ENCODE measurements at places on chromosomes 2 and 18. TPM values are rescaled to one million over a fixed set of nuclear protein-coding genes. Genes with fewer than 3 reads are reported as not detected.

- H3K27me3 ChIP-seq: peaks cover 33% of the 10 kb centered on the region
- DNase-seq: no peak
Observed at GRCh38 chr2:9287400-9288045, 80.9 kb downstream of the ASAP2 start.

DNA sequence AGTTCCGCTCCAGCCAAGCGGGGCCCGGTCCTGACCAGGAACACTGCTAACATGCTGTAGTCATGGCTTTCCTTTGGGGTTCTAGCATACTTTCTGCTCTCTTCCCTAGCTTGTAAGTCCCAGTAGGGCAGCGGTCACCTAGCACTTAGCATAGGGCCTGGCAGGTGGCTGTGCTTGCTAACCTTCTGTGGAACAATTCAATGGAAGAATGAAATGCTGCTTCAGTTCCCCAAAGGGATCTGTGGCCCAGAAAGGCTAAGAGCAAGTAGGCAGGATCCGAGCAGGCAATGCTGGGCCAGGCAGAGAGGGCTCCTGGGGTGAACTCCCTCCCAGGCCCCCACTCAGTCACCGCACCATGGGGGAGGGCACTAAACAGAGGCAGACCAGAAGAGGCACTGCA is 266.8 kb downstream of the CELF4 start:
- H3K27me3 ChIP-seq: no peaks in the 10 kb centered on the region
- H3K36me3 ChIP-seq: no peaks in the 10 kb centered on the region
- H3K4me1 ChIP-seq: no peaks in the 10 kb centered on the region
- H3K27ac ChIP-seq: no peak overlapping the region
- DNase-seq: no peak

- no peak overlapping the region for H3K27ac ChIP-seq
- no peak overlapping the region for H3K4me3 ChIP-seq
- H3K4me1 ChIP-seq: no peaks in the 10 kb centered on the region
- no peak for DNase-seq
Observed at GRCh38 chr2:80238692-80239469, 65.7 kb downstream of the LRRTM1 start.

- peak; percentile 28 for DNase-seq
- H3K4me1 ChIP-seq: peaks cover 11% of the 10 kb centered on the region
- no peak overlapping the region for H3K27ac ChIP-seq
- H3K4me3 ChIP-seq: no peak overlapping the region
- H3K27me3 ChIP-seq: peaks cover 9% of the 10 kb centered on the region
Observed at GRCh38 chr2:70663411-70663810, 104.6 kb downstream of the ADD2 start.

DNA sequence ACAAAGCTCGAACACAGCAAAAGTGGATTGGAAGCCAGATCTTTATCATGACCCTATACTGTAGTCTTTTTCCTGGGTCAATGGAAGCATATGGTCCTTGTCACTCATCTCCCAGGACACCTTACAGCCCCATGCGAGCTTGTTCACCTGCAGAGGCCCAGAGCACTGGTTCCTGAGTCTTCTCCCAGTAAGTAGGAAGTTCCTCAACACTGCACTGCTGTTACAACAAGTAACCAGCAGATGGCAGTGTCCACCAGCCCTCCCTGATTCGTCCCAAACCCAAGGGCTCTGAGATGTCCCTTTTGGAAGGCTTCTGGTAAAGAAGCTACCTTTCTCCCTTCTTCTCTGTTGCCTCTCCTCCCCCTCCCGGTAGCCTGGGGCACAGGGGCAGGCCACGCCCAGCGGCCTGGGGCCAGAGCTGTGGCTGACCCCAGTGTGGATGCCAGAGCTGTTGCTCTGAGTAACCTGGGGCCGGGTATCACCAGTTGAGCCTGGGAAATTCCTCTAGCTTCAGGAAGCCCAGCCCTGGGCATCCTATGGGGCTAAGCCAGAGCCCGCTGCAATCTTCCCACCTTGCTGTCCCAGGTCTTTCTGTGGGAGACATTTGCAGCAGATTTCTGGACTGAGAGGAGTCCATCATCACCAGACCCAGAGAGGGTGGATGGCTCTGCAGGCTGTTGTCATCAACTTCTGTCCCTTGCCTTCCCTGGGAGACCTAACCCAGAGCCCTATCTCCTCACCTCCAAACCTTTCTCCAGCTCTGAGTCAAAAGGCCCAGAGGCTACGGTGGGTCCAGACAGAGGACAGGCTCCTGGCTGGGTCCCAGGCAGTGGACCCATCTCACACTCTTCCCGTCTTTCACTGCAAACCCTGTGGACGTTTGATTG is 5.3 kb upstream of the GDF7 start:
- H3K27ac ChIP-seq: no peak overlapping the region
- no peak overlapping the region for H3K4me3 ChIP-seq
- peaks cover 82% of the 10 kb centered on the region for H3K27me3 ChIP-seq
- DNase-seq: peak; percentile 75
- no peaks in the 10 kb centered on the region for H3K36me3 ChIP-seq
- peaks cover 12% of the 10 kb centered on the region for H3K4me1 ChIP-seq

- no peak overlapping the region for H3K4me3 ChIP-seq
- H3K27ac ChIP-seq: no peak overlapping the region
- no peaks in the 10 kb centered on the region for H3K36me3 ChIP-seq
- no peaks in the 10 kb centered on the region for H3K4me1 ChIP-seq
- no peak for DNase-seq
- peaks cover 21% of the 10 kb centered on the region for H3K27me3 ChIP-seq
Observed at GRCh38 chr2:224260372-224261020, 141.4 kb downstream of the FAM124B start.

DNA sequence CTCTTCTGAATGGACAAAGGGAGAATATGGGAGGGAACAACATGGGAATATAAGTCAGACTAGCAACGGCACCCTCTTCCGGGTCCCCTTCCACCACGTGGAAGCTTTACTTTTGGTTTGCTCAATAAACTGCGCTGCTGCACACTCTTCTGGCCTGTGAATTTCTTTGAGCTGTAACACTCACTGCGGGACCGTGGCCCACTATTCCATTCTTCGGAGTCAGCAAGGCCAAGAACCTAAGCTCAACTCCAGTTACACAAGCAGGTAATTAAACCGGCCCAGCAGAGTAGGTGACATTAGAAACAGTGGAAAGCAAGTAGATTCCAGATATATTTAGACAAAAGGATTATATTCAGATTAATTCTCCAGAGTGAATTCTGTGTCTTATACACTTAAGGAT is 697.4 kb upstream of the NXPH2 start:
- no peak overlapping the region for H3K27ac ChIP-seq
- no peaks in the 10 kb centered on the region for H3K4me1 ChIP-seq
- DNase-seq: no peak
- no peak overlapping the region for H3K4me3 ChIP-seq

- H3K27me3 ChIP-seq: peaks cover 57% of the 10 kb centered on the region
- H3K36me3 ChIP-seq: no peaks in the 10 kb centered on the region
- no peaks in the 10 kb centered on the region for H3K4me1 ChIP-seq
- H3K4me3 ChIP-seq: no peak overlapping the region
Observed at GRCh38 chr2:69171116-69171896, 158.3 kb downstream of the ANTXR1 start.

- no peak for DNase-seq
- peaks cover 46% of the 10 kb centered on the region for H3K36me3 ChIP-seq
- H3K27ac ChIP-seq: no peak overlapping the region
- peaks cover 11% of the 10 kb centered on the region for H3K4me1 ChIP-seq
- H3K27me3 ChIP-seq: no peaks in the 10 kb centered on the region
- H3K4me3 ChIP-seq: no peak overlapping the region
Observed at GRCh38 chr18:77044866-77045664, 87.5 kb downstream of the MBP start.

DNA sequence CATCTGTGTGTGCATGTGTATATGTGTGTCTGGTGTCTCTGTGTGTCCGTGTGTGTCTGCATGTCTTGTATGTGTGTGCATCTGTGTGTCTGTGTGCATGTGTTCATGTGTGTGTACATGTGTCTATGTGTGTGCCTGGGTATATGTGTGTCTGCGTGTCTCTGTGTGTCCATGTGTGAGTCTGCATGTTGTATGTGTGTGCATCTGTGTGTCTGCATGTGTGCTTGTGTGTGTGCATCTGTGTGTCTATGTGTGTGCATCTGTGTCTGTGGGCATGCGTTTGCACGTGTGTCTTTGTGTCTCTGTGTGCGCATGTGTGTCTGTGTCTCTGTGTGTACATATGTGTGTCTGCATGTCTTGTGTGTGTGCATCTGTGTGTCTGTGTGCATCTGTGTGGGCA is 207.7 kb downstream of the TNS1 start:
- no peaks in the 10 kb centered on the region for H3K36me3 ChIP-seq
- no peaks in the 10 kb centered on the region for H3K27me3 ChIP-seq
- no peak overlapping the region for H3K27ac ChIP-seq
- peaks cover 17% of the 10 kb centered on the region for H3K4me1 ChIP-seq

GRCh38 chr18:29840089-29840488 is 1202.5 kb downstream of the DSC3 start:
- no peaks in the 10 kb centered on the region for H3K4me1 ChIP-seq
- H3K36me3 ChIP-seq: no peaks in the 10 kb centered on the region
- H3K27me3 ChIP-seq: no peaks in the 10 kb centered on the region
- H3K27ac ChIP-seq: no peak overlapping the region

- no peaks in the 10 kb centered on the region for H3K27me3 ChIP-seq
- no peaks in the 10 kb centered on the region for H3K36me3 ChIP-seq
- no peak overlapping the region for H3K4me3 ChIP-seq
- DNase-seq: no peak
Observed at GRCh38 chr18:31057051-31057450, 14.5 kb upstream of the DSC3 start.

The KCNE4 gene
- total RNA-seq: not detected

The PSMA8 gene
- 1.1 TPM for total RNA-seq

The HDAC4 gene
- 65.1 TPM for total RNA-seq

The FIGN gene
- not detected for total RNA-seq

The FOXI3 gene
- total RNA-seq: not detected

The METTL21A gene
- total RNA-seq: 16.4 TPM

The FAM117B gene
- total RNA-seq: 3.8 TPM
